Stimulated activated CD4-positive, alpha-beta T cell treated with anti-CD3 and anti-CD28 coated beads, Interleukin-2, amount 100 ng/mL, for 24 hours (primary cell): ENCODE measurements at places on chromosomes 2 and 18.

DNA sequence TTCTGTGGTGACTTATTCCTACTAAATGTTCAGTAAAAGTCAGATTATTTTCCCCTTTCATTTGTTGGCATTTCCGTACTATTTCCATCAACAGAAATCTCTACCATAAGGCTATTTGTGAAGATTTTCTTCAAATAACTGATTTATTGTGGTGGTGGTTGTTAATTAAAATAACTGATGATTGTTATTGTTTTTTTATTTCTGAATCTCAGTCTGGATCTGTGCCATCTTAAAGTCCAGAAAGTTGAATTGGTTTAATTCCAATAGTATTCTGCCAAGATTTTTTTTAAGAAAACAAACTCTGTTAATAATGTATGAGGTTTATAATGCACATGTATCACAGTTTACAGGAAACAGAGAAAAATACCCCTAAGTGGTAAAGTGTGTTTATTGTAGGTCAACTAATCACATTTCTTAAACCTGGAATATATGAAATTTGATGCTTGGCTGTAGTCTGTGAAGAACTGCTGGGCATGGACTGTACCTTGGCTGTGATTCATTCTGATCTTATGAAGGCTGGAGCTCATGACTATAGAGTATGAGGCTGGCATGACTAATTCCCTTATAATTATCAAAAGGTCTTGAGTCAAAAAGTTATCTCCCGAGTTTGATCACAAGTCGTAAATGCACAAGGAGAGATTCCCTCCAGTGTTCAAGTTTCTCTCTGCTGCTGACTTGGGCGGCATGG, 134.2 kb upstream of the RND3 start:
- no peak for DNase-seq

DNA sequence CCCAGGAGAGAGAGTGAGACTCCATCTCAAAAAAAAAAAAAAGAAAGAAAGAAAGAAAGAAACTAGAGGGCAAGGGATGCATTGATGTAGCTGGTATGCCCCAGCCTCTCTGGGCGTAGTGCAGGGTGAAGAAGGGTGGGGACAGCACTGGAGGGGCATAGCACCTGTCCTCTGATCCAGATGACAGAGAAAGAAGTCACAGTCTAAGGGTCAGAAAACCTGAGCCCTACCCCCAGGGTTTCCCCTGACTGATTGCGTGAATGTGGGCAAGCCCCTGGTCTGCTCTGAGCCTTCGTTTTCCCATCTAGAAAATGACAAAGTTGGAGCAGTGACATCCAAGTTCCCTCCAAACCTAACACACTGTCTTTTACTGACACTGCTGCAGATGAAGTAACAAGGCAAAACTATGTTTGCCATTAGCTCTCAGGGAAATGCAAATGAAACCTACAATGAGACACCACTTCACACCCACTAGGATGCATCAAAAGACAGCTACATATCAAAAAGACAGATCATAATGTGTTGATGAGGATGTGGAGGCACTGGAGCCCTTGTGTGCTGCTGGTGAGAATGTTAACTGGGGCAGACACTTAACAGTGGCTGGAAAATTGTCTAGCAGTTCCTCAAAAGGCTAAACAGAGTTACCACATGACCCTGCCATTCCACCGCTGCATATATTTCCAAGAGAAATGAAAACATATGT, 19.5 kb upstream of the YWHAQ start:
- no peak for DNase-seq

GRCh38 chr2:10817413-10817812, 4.8 kb upstream of the PDIA6 start:
- no peak for DNase-seq

DNA sequence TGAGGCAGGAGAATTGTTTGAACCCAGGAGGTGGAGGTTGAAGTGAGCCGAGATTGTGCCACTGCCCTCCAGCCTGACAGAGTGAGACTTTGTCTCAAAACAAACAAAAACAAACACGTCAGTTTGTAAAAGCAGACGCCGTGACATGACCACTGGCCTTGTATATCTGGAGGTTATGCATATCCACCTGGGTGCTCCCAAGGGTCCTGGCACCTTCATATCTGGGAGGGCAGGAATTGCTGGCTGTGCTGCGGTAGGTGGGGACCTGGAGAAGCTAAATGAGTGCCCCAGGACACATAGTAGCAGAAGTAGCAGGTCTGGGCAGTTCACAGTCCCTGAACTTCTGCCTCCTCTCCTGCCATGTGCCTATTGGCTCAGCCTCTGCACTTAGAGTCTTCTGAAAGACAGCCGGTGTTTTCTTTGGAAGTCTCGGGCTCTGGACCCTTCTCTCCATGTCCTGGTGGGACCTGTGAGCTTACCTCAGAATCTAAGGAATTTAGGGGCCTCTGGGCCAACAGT, 30.9 kb upstream of the IL1R2 start:
- no peak for DNase-seq

DNA sequence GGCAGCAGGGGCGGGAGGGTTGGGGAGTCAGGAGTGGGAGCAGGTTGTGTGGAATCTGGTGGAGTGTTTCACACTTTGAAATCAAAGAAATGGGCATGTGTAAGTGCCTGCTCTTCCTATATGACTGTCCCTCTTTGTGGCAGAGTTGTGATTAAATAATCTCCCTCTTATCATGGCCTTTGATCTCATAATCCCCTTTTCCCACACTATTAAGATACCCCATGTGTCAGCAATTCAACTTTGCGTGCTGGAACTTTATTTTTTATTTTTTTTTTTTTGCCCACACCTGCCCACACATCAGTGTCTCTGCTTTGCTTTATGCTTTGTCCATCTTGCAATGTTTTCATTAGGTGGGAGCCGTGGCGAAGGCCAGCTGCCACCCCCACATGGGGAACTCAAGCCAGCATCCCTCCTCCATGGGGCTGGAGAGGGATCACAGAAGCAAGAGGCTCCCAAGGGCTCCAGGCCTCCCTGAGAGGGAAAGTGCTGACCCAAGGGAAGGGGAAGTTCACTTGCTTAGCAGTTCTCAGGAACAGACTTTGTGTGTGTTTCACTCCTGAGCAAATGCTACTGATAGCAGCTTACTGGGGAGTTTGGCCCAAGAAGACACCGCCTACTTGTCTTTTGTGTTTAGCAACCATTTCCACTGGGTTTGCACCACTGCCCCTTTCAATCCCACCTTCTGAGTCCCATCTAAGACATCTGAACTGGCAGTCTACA, 243.4 kb downstream of the BCL11A start:
- no peak for DNase-seq

DNA sequence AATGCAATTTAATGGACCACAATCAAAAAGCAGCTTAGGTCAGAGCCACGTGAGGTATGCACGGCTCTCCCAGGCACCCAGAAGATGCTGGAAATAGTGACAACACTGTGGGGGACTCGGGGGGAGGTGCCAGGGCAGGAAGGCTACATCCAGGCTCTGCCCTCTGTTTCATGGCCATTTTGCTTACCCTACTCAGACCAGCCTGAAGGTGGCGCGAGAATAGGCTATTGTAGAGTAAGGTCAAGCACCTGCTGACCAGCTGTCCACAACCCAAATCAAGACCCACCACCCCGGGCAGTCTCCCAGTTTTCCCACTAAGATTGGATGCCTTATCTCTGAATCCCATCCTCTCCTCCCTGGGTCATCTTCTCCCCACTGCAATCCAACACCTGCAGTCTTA, 115.7 kb downstream of the VIT start:
- DNase-seq = no peak

- no peak for DNase-seq
Observed at GRCh38 chr2:120658042-120658769, 77.5 kb upstream of the GLI2 start.

GRCh38 chr18:64416990-64417389, 268.1 kb upstream of the LINC00305 start:
- DNase-seq = no peak

DNA sequence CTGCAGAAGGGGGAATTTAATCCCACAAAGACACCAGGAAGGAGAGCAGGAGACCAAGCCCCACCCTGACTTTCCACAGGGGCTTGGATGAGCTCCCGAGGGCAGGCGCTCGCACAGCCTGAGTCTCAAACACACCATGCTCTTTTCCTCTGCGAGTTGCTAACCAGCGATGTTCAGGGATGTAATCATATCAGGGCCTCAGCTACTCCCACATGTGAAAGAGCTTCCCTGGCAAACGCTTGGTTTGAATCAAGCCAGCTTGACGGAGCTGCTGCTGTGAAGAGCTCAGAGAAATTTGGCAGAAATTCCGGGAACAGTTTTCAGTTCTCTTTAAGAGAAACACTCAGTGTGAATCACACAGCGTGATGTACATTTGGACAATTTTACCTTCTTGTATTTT, 385.8 kb downstream of the GALR1 start:
- no peak for DNase-seq

- no peak for DNase-seq
Observed at GRCh38 chr2:241228860-241229516, 40.5 kb downstream of the ANO7 start.

- no peak for DNase-seq
Observed at GRCh38 chr18:26207937-26208336, 18.3 kb upstream of the TAF4B start.

DNA sequence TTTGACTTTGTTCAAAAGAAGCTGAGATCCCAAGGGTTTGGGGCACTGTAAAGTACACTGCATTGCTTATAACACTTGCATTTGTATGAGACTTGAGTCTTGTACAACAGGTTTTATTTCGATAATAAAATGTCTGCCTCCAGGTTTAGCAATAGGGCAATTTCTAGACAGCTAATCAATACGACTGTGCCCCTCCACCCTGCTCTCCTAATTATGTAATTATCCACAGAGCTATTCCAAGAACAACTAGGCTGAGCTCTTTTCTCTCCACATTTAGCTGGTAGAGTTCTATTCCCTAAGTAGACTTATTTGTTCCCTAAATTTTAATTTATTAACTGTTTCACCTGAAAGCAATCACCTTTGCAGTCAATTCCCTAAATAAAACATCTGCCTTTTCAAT, 52.9 kb upstream of the LINC00305 start:
- DNase-seq = no peak

GRCh38 chr2:205902041-205902899, 183.7 kb downstream of the INO80D start:
- DNase-seq = no peak

DNA sequence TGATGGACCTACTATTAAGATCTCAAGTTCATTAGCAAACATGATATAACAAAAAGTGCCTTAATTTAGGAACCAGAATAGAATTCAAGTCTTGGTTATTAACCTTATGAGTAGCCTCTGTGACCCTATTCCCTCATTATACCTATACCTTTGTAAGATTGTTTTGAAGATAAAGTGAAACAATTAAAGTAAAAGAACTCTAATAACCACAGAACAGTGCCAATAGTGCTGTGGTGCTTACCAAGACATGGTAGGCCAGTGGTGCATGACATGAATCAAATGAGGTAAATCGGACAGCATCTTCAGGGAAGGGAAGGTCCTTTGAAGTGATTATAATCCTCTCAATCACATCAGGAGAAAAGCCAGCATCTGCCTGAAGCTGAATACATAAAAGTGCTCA, 36.4 kb downstream of the METTL4 start:
- DNase-seq = no peak

- no peak for DNase-seq
Observed at GRCh38 chr2:63850649-63851048, 9.0 kb downstream of the UGP2 start.

DNA sequence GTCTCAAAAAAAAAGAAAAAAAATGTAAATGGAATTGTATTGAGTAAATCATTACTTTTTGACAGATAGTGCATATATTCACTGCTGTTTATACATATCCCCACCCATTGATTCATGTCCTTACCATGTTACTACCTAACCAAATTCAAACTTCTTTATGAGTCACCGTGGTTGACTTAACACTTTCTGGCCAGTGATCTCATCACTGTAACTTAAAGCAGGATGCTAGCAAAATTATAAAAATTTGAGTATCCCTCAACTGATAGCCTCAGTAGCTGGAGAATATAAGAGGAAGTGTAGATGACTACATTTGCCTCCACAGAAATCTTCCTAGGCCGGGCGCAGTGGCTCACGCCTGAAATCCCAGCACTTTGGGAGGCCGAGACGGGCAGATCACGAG, 13.4 kb downstream of the CNOT9 start:
- DNase-seq = no peak

GRCh38 chr2:216606551-216607276, 26.5 kb upstream of the IGFBP2 start:
- peak; percentile 22 for DNase-seq

GRCh38 chr2:45241061-45241561, 231.9 kb upstream of the SIX2 start:
- DNase-seq = no peak

DNA sequence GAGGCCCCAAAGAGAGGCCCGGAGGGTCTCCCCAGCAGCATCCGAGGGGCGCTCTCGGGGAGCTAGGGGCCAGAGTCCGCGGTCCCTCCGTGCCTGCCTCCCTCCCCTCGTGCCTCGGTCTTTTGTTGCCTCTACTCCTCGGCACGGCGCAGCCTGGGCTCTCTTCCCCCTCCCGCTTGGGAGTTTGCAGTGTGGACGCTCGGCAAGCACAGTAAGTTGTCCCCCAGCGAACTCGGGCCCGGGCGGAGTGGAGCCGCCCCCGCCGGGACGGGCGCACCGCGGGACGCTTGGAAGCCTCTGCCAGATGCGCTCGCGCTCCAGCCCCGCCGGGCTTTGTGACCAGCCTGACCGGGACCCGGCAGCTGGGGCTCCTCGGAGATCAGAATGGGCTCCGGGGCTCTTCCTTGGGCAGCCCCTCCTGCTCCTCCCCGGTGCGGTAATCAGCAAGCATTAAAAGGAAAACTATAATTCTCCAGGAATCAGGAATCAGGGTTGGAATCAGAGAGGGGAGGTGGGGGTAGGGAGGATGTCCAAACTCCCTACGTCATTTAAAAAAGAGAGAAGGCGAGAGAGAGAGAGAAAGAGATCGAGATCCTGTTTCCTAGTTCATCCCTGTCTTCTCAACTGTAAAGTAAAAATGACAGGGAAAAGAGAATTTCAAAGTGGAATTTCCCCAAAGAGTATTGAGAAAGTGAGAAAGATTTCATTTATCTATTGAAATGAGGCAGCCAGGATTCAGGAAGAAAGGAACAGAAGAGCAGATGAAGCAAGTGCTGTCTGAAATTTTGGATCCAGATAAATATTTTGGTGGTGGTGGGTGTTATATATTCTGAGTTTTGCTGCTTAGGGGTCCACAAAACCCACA, 786 bp upstream of the TMEM200C start:
- no peak for DNase-seq

- DNase-seq = no peak
Observed at GRCh38 chr18:825891-826585, 14.0 kb upstream of the YES1 start.

DNA sequence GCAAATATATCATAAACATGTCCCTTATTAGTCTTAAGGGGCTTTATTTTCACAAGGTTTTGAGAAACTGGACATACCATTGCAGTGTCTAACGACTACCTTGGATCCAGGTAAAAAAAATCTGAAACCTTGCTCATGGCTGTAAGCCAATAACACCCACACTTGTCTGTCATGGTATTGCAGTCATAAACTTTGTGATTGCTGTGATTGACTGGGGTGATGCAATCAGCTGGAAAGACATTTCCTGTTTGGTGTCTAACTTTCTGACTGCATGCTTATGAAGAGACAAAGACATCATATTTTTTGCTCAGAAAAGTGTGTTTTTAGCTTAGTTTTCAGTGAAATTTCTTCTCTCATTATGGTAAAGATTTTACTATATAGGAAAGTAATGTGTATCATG, 635.0 kb downstream of the TSN start:
- no peak for DNase-seq

- no peak for DNase-seq
Observed at GRCh38 chr2:71535526-71535925, 82.2 kb downstream of the DYSF start.
